Activated naive CD4-positive, alpha-beta T cell (primary cell): ENCODE measurements at places on chromosomes 3 and 15.

DNA sequence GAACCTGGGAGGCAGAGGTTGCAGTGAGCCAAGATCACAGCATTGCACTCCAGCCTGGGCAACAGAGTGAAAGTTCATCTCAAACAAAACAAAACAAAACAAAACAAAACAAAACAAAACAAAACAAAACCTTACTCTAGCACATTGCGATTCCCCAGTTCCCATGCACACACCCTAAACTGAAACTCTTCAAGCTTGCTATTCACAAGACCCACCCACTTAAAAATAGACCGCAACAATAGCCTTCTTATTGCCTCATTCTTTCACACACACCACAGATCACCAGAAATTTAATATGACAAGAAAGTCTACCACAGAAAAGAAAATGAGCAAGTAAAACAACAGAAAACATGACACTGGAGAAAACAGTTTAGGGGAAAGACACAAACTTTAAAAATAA, 598.4 kb downstream of the FHIT start:
- DNase-seq = no peak

DNA sequence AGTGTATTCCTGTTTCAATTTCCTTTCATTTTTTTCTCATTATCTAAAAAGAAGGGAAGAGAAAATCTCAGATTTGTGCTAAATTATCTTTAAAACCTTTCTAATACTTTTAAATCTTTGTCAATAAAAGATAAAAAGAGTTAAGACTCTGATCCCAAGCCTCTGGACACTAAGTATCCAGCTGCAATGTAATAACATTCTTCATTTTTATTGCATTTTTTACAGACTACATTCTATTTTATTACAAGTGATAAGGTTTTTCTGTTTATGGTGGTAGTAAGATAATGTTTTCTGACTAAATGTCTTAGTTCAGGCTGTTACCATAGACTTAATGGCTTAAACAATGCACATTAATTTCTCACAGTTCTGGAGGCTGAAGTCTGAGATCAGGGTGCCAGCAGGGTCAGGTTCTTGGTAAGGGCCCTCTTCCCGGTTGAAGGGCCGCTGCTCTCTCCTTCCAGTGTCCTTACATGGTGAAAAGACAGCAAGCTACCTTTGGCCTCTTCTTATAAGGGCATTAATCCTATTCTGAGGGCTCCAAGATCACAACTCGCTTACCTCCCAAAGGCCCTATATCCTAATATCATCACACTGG, 19.7 kb downstream of the KCNAB1 start:
- no peak for DNase-seq

DNA sequence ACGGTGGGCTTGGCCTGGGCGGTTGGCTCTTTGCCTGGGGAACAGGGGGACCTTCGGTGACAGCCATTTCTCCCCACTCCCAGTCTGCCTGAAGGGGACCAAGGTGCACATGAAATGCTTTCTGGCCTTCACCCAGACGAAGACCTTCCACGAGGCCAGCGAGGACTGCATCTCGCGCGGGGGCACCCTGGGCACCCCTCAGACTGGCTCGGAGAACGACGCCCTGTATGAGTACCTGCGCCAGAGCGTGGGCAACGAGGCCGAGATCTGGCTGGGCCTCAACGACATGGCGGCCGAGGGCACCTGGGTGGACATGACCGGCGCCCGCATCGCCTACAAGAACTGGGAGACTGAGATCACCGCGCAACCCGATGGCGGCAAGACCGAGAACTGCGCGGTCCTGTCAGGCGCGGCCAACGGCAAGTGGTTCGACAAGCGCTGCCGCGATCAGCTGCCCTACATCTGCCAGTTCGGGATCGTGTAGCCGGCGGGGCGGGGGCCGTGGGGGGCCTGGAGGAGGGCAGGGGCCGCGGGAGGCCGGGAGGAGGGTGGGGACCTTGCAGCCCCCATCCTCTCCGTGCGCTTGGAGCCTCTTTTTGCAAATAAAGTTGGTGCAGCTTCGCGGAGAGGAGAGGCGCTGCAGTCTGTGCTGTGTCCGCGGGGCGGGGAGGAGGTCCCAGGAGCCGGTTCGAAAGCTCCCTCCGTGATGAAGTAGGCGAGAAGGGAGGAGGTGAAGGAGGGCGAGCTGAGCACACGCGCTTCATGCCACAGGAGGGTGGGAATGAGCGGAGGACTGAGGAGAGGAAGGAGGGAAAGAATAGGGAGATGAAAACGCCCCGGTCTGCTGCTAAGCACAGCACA, 9.6 kb downstream of the CLEC3B start:
- no peak for DNase-seq

DNA sequence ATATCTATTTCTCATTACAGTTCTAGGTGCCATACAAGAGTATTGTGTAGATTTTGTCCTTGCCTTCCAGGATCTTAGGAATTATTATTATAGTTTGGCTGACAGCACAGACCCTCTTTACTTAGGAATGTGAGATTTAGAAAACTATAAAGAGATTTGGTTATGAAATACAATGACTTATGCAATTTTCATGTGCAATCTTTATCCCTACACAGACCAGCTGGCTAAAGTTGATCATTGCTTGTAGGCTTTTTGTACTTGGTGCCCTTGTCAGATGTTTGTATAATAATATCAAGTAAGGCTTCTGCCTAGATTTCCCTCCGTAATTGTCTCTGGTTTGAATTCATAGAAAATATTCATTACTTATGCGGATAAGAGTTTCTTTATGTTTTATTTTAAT, 174.5 kb upstream of the GAP43 start:
- DNase-seq = no peak

DNA sequence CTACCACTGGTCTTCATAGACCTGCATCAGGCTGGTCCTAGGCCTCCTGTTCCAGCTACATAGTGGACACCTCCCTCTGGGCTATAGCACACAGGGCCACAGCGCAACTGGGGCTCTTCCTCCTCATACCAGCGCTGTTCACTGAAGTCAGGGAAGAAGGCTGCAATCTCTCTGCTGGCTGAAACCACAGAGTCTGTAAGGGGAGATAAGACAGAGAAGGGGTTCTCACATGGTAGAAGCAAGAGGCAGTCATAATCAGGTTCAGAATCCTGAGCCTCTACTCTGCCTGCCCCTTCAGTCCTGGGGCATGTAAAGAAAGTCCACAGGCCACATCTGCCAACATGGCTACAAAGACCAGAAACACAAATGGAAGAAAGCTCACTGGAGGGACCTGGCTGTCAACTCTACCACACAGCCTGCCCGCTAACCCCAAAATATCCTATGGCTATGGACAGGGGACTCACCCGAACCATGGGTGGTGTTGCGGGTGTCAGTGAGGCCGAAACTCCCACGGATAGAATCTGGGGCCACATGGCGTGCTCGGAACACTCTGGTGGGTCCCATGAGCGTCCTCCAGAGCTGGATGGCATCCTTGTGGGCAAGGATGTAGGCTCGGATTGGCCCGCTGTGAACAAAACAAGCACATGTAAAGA, 38.7 kb downstream of the SPINK8 start:
- DNase-seq = no peak

GRCh38 chr3:73187328-73187727, 125.9 kb downstream of the EBLN2 start:
- DNase-seq = no peak

GRCh38 chr3:76866729-76867408, 173.0 kb upstream of the ROBO2 start:
- no peak for DNase-seq

GRCh38 chr3:59759298-59760031, 709.6 kb upstream of the CFAP20DC start:
- no peak for DNase-seq
